Memory B cell (primary cell): ENCODE measurements at places on chromosomes 16 and 17.

GRCh38 chr17:78185981-78186691, 716 bp downstream of the TK1 start:
- peak overlapping the region; percentile 87 for H3K4me3 ChIP-seq
- H3K36me3 ChIP-seq, result no peaks in the 10 kb centered on the region
- DNase-seq, result no peak
- H3K27me3 ChIP-seq, result no peaks in the 10 kb centered on the region
- H3K4me1 ChIP-seq, result peaks cover 18% of the 10 kb centered on the region

DNA sequence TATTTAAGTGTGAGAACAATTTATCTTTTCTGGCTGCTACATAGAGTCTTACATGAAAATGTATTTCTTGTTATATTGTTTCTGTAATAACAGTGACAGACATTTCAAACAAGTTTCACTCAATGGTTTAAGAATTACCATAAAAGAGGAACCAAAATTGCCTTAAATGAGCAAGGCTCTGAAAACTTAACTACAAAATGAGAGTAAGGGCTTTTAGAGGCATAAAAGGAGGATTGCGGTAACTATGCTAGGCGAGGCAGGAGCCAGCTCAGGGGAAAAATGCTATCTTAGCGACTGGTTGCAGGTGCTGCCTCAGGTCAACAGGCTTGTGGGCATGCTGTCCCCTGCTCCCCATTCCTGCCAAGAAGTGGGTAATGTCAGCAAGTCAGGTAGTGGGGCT, 81.7 kb upstream of the MSI2 start:
- no peak for DNase-seq
- no peaks in the 10 kb centered on the region for H3K4me1 ChIP-seq
- H3K27ac ChIP-seq, result no peak overlapping the region
- H3K27me3 ChIP-seq, result peaks cover 8% of the 10 kb centered on the region
- no peak overlapping the region for H3K4me3 ChIP-seq
- no peaks in the 10 kb centered on the region for H3K36me3 ChIP-seq

GRCh38 chr16:82843606-82844271, 217.0 kb downstream of the CDH13 start:
- H3K4me1 ChIP-seq, result no peaks in the 10 kb centered on the region
- DNase-seq, result no peak
- peaks cover 6% of the 10 kb centered on the region for H3K36me3 ChIP-seq
- no peak overlapping the region for H3K4me3 ChIP-seq
- H3K27ac ChIP-seq, result no peak overlapping the region

- H3K27me3 ChIP-seq, result peaks cover 31% of the 10 kb centered on the region
- H3K36me3 ChIP-seq, result no peaks in the 10 kb centered on the region
- no peak overlapping the region for H3K27ac ChIP-seq
- no peaks in the 10 kb centered on the region for H3K4me1 ChIP-seq
- H3K4me3 ChIP-seq, result no peak overlapping the region
These were observed 50.4 kb upstream of the DLX4 start for GRCh38 chr17:49918591-49918990.

DNA sequence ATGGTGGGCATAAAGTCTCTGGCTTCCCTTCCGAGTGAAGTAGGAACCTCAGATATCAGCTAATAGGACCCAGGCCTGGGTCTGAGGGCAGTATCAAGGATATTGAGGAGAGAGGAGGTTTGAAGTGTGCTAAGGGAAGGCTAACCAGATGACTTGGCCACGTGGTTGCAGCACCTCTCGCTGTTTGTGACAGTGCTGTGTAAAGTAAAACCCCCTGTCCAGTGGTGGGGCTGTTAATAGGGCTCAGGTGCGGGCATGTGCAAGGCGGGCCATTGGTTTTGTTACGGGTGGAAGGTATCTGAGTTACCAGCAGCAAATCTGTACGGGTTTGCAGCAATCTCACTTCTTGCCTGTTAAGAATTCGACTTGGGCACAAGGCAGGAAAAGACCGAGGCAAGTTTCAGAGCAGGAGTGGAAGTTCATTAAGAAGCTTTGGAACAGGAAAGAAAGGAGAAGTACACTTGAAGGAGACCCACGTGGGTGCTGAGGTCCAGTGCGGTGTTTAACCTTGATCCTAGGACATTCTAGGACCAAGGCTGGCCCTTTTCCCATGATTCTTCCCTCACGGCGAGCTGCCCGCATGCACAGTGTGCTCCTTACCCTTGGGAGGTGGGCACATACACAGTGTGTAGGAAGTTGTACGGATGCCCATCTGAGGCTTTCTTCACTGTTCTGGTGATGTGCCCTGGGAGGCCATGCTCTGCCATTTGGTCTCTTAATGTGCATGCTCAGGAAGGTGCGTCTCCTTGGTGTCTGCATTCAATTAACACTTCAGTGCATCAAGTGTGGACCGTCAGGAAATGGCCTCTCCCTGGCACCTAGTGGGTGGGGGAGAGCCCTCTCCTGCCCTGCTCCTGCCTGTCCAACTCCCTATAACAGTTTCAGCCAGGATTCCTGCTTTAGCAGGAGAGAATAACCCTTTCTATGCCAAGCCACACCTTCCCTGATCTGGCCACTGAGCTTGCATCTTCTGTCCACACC, 20.3 kb downstream of the SGF29 start:
- no peak overlapping the region for H3K27ac ChIP-seq
- H3K4me3 ChIP-seq, result no peak overlapping the region
- peaks cover 10% of the 10 kb centered on the region for H3K36me3 ChIP-seq
- DNase-seq, result no peak
- no peaks in the 10 kb centered on the region for H3K27me3 ChIP-seq
- H3K4me1 ChIP-seq, result peaks cover 14% of the 10 kb centered on the region

DNA sequence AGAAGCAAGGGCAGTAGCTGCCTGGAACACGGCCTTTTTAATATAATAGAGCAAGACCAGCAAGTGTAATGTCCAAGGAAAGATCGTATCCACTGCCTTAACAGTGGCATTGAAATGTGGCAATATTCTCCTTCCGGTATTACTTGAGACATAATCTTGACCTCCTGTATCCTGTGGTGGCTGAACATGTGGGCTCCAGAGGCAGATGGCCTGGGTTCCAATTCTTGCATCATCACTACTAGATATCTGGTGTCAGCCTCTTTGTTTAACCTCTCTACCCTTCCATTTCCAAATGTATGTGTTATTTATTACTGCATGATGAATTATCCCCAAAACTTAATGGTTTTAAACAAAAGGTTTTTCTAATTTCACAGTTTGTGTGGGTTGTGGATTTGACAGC, 3.5 kb upstream of the CDYL2 start:
- H3K27me3 ChIP-seq, result no peaks in the 10 kb centered on the region
- no peaks in the 10 kb centered on the region for H3K36me3 ChIP-seq
- peaks cover 2% of the 10 kb centered on the region for H3K4me1 ChIP-seq
- H3K4me3 ChIP-seq, result no peak overlapping the region
- DNase-seq, result no peak

GRCh38 chr16:18959031-18959505, 24.7 kb upstream of the TMC7 start:
- no peak for DNase-seq
- H3K27ac ChIP-seq, result no peak overlapping the region
- no peaks in the 10 kb centered on the region for H3K36me3 ChIP-seq
- H3K4me1 ChIP-seq, result peaks cover 7% of the 10 kb centered on the region
- no peak overlapping the region for H3K4me3 ChIP-seq
- H3K27me3 ChIP-seq, result peaks cover 6% of the 10 kb centered on the region

DNA sequence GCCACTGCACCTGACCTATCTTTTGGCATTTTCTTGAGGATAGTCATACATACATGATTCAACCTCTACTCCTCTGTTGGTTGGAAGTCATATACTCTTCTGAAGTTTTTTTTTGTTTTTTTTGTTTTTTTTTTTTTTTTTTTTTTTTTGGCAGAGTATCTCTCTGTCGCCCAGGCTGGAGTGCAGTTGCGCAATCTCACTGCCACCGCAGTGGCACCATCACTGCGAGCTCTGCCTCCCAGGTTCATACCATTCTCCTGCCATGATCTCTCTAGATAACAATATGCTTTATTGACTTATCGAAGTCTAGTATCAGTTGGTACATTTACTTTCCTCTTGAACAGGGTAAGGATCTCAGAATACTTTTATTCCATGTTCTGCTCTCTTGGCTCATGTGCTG, 224.2 kb upstream of the WSCD1 start:
- DNase-seq, result no peak
- no peak overlapping the region for H3K4me3 ChIP-seq
- H3K4me1 ChIP-seq, result no peaks in the 10 kb centered on the region
- H3K27ac ChIP-seq, result no peak overlapping the region
- no peaks in the 10 kb centered on the region for H3K36me3 ChIP-seq
- peaks cover 4% of the 10 kb centered on the region for H3K27me3 ChIP-seq

DNA sequence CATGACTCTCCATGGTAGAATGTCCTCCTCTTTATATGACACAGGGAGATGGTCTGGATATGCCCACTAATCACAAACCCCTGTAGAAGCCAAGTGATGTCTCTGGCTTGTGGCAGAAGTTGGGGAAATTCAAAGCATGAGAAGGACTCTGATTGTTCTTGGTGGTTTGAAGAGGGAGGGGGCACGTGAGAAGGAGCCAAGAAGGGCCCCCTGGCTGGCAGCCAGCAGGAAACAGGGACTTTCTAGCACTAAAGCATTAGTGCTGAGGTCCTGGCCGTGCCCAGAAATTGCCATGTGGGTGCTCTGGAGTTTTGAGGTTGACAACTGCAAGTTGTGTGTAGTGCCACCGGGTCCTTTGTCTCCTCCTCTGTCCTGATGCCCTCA, 199.9 kb downstream of the LGALS9B start:
- no peak overlapping the region for H3K4me3 ChIP-seq
- H3K36me3 ChIP-seq, result no peaks in the 10 kb centered on the region
- no peak for DNase-seq
- H3K27ac ChIP-seq, result no peak overlapping the region
- no peaks in the 10 kb centered on the region for H3K27me3 ChIP-seq

DNA sequence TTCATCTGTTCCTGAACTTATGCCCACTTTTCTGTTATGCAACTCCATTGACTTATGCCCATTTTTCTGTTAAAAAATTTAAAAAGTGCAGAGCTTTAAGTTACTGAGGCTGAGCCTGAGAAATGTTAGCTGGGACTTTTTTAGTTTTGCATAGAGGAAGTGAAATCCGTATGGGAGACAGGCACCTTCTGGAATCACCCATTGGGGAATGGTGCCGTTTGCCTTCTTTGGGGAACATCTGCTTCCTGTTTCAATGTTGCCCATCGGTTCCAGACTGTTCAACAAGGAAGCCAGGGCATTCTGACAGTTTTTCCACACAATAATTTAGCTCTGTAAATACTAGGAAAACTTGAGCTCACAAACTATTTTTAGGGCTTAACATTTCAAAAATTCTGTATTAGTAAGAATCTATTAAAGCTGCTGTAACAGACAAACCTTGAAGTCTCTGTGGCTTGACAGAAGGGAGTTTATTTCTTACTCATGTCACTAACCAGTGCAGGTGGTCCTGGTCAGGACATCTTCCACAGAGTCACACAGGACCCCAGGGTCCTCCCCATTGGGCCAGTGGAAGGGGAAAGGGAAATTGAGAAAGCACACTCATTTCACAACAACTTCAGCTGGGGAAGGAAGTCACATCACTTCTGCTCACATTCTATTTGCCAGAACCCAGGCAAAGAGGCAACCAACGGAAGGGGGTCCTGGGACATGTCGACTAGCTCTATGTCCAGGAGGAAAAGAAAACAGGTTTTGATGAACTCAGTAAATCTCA, 17.2 kb downstream of the PRKCB start:
- H3K4me1 ChIP-seq, result peaks cover 72% of the 10 kb centered on the region
- peaks cover 33% of the 10 kb centered on the region for H3K36me3 ChIP-seq
- peak overlapping the region; percentile 46 for H3K4me3 ChIP-seq
- DNase-seq, result no peak
- H3K27me3 ChIP-seq, result no peaks in the 10 kb centered on the region

DNA sequence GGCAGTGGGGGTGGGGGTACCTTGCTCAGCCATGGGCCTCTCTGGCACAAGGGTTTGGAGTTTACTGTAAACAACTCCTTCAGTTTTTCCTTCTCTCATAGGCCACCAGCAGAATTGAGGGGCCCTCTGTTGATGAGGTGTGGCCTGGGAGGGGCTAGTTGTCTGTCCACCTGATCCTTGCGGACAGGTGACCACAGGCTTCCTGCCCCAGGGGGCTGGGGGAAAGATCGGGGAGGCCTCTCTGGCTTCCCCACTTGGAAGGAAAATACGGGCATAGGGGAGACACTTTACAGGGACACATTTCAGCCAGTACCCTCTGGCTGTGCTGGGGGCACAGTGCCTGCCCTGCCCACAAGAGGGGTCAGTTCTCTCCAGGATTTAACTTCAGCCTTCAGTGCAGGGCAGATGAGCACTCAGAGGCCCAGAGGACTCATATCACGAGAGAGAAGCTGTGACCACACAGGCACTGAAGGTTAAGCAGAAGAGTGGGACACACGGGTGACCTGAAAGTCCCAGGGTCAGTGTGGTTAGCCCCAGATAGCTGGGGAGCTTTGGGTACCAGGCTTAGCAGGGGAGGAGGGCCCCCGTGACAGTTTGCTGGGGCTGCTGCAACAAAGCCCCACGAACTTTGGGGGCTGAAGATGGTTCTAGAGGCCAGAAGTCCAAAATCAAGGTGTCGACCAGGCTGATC, 245.9 kb downstream of the SEC14L1 start:
- H3K27me3 ChIP-seq, result no peaks in the 10 kb centered on the region
- H3K27ac ChIP-seq, result peak overlapping the region; percentile 65
- H3K36me3 ChIP-seq, result no peaks in the 10 kb centered on the region

DNA sequence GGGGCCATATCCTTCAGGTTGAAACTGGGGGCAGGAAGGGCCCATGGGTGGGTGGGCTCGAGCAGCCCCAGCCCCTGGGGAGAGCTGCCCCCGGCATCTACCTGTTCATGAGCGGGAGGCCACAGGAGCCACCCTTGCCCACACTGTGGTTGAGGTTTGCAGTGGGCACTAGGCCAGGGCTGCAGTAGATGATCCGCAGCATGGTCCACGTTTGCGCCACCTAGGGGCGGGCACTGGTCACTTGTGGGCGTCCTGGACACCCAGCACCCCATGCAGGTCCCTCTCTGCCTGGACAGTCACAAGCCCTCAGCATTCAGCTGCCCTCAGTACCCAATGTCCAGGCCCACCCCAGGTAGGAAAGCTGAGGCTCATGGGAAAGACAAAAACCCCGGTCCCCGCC, 1.8 kb upstream of the JMJD8 start:
- H3K27ac ChIP-seq, result no peak overlapping the region
- peaks cover 17% of the 10 kb centered on the region for H3K4me1 ChIP-seq
- no peak for DNase-seq
- no peaks in the 10 kb centered on the region for H3K27me3 ChIP-seq

DNA sequence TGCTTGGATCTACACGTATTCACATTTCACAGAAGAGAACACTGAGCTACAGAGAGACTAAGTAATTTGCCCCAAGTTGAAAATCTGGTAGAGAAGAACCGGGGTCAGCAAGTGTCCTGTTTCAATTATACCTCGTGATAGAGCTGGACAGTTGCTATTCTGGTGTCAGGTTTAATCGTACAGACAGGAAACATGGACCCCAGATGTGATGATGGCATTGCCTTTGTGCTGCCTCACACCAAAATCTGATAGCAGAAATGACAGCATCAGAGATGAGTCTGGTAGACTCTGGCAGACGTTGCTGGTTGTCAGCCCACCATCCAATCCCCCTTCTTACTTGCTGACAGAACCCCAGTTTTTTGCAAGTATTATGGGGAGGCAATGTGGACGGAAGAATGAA, 112.1 kb upstream of the FOXF1 start:
- no peak overlapping the region for H3K27ac ChIP-seq
- no peak overlapping the region for H3K4me3 ChIP-seq
- H3K27me3 ChIP-seq, result peaks cover 6% of the 10 kb centered on the region
- H3K4me1 ChIP-seq, result no peaks in the 10 kb centered on the region
- no peak for DNase-seq
- no peaks in the 10 kb centered on the region for H3K36me3 ChIP-seq
